CD4-positive, alpha-beta T cell (primary cell): ENCODE measurements at places on chromosomes 13 and 19.

DNA sequence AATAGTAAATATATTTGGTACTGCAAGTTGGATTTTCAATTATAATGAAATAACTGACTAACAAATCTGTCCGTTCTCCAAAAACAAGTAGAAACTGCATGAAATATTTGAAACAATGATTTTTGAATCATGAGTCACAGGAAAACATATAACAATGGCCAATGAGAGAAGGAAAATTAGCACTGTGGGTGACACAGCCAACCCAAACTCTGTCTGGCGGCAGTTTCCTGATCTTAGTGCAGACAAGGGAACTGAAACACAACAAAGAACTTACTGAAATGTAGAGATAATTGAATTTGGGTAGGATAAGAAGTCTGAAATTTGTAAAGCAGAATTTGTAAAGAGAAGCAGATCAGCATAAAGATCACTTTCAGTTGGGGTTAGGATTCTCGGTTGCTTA lies 2743.3 kb upstream of the PCDH20 start:
- no peaks in the 10 kb centered on the region for H3K4me1 ChIP-seq
- no peaks in the 10 kb centered on the region for H3K36me3 ChIP-seq
- H3K27me3 ChIP-seq: no peaks in the 10 kb centered on the region
- no peak overlapping the region for H3K4me3 ChIP-seq
- H3K27ac ChIP-seq: no peak overlapping the region

GRCh38 chr19:10288662-10289166 lies 1.0 kb upstream of the ICAM5 start:
- no peak overlapping the region for H3K27ac ChIP-seq
- peak; percentile 50 for DNase-seq
- peaks cover 24% of the 10 kb centered on the region for H3K36me3 ChIP-seq
- H3K4me1 ChIP-seq: peaks cover 80% of the 10 kb centered on the region
- peaks cover 65% of the 10 kb centered on the region for H3K27me3 ChIP-seq

DNA sequence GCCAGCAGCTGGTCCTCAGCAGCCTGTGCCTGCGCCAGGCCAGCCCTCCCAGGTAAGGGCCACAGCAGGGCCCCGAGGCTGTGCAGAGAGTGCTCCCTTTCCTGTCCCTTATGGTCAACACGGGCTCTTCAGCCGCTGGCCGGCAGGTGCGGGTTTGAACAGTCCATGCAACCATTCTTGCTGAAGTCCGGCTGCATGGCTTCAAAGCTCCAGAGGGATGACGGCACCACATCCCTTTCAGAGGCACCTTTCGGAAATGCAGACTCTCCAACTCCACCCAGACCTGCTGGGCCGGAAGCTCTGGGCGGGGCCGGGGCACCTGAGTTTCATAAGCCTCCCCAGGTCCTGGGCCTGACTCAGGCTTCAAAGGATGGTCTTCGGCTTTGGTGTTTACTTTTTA lies 81.3 kb downstream of the SPACA7 start:
- no peak overlapping the region for H3K27ac ChIP-seq
- no peaks in the 10 kb centered on the region for H3K4me1 ChIP-seq
- no peak overlapping the region for H3K4me3 ChIP-seq
- H3K36me3 ChIP-seq: no peaks in the 10 kb centered on the region

DNA sequence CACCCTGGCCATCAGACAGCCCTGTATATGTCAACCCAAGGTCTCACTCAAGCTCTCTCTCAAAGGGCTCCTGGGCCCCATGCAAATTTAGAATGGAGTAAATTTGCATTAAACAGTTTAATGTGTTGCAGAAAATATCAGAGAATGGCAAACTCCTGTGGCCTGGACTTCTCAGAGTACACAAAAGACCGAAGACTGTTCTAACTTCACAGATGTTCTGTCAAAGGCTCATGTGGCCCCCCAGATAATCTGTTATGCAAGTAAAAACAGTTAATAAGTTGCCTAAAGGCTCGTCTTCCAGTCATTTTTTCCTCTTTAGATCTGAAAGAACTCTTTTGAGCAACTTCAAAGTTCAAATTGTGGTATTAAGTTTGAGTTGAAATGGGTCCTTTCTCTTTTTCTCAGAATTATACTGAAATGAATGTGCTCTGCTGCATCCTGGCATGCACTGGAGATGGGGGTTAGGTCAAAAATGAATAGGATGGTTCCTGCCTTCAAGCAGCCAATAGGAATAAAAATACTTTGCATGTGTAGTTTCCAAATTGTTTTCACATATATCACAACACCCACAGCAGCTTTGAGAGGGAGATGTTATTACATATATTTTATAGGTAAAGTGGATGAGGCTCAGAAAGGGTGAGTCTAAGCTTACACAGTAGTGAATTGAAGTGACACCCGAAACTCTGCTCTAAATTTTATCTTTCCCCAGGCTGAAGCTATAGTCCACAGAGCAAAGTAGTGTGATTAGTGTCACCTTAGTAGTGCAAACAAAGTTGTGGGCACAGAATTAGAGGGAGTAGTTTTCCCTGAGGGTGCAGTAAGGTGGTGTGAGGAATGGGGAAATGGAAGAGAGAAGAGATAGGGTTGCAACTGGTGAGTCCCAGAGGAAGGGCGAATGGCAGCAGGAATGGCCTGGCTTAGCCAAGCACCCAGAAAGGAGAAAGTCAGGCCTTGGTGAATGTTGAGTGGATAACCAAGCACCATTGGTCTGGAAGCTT lies 205.0 kb upstream of the RFC3 start:
- DNase-seq: no peak
- H3K27ac ChIP-seq: no peak overlapping the region
- H3K27me3 ChIP-seq: no peaks in the 10 kb centered on the region
- H3K36me3 ChIP-seq: no peaks in the 10 kb centered on the region
- H3K4me1 ChIP-seq: peaks cover 25% of the 10 kb centered on the region

GRCh38 chr13:103184413-103184812 lies 118.2 kb upstream of the SLC10A2 start:
- H3K4me3 ChIP-seq: no peak overlapping the region
- DNase-seq: no peak
- no peaks in the 10 kb centered on the region for H3K4me1 ChIP-seq
- H3K36me3 ChIP-seq: no peaks in the 10 kb centered on the region
- H3K27ac ChIP-seq: no peak overlapping the region
- H3K27me3 ChIP-seq: no peaks in the 10 kb centered on the region

GRCh38 chr19:2616741-2617392 lies 85.6 kb downstream of the GNG7 start:
- H3K4me3 ChIP-seq: no peak overlapping the region
- H3K27ac ChIP-seq: no peak overlapping the region
- H3K4me1 ChIP-seq: peaks cover 76% of the 10 kb centered on the region
- H3K27me3 ChIP-seq: no peaks in the 10 kb centered on the region
- no peak for DNase-seq
